Thymus (tissue), 14 donors: ENCODE measurements at places on chromosomes 11 and 22. TPM values are rescaled to one million over a fixed set of nuclear protein-coding genes. Genes with fewer than 3 reads are reported as not detected.

GRCh38 chr22:20628081-20628939 lies 120.9 kb downstream of the MED15 start:
- no peaks in the 10 kb centered on the region for H3K4me1 ChIP-seq
- no peak for DNase-seq
- H3K36me3 ChIP-seq: no peaks in the 10 kb centered on the region
- H3K27me3 ChIP-seq: no peaks in the 10 kb centered on the region

- no peaks in the 10 kb centered on the region for H3K27me3 ChIP-seq
- no peak for DNase-seq
- H3K4me1 ChIP-seq: peaks cover 18% of the 10 kb centered on the region
- no peak overlapping the region for H3K27ac ChIP-seq
- no peak overlapping the region for H3K4me3 ChIP-seq
Observed at GRCh38 chr11:1776331-1776851, 12.7 kb upstream of the CTSD start.

- DNase-seq: no peak
- peaks cover 20% of the 10 kb centered on the region for H3K36me3 ChIP-seq
- no peaks in the 10 kb centered on the region for H3K4me1 ChIP-seq
- no peak overlapping the region for H3K27ac ChIP-seq
- no peak overlapping the region for H3K4me3 ChIP-seq
- H3K27me3 ChIP-seq: no peaks in the 10 kb centered on the region
Observed at GRCh38 chr22:26785932-26786331, 128.5 kb downstream of the MIAT start.

Gene ANGPTL5
- not detected for total RNA-seq

- no peaks in the 10 kb centered on the region for H3K4me1 ChIP-seq
- H3K4me3 ChIP-seq: no peak overlapping the region
- H3K27ac ChIP-seq: no peak overlapping the region
- no peak for DNase-seq
- no peaks in the 10 kb centered on the region for H3K36me3 ChIP-seq
Observed at GRCh38 chr11:8273287-8273686, 9.6 kb upstream of the LMO1 start.

Gene OR52A1
- total RNA-seq: not detected

DNA sequence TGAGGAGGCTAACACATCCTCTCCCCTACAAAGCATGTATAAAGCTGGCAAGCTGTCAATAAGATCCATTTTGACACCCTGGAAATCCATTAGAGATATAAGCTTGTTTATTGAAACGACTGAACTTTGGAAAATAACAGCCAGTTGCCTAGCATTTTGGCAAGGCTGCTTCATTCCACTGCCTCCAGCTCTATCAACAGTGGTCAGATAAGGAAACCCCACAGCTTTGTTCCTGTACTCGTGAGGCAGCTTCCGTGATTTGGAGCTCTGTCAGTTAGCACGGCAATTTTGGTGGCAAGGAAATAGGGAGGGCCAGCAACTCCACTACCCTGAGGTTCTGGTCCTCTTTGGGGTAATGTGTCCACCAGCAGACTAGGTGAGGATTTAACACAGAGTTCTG lies 2.0 kb upstream of the OR51S1 start:
- no peak for DNase-seq
- H3K4me1 ChIP-seq: no peaks in the 10 kb centered on the region
- no peaks in the 10 kb centered on the region for H3K27me3 ChIP-seq
- no peak overlapping the region for H3K4me3 ChIP-seq
- H3K36me3 ChIP-seq: no peaks in the 10 kb centered on the region
